ENCODE measurements at places on chromosomes 16 and 17.

DNA sequence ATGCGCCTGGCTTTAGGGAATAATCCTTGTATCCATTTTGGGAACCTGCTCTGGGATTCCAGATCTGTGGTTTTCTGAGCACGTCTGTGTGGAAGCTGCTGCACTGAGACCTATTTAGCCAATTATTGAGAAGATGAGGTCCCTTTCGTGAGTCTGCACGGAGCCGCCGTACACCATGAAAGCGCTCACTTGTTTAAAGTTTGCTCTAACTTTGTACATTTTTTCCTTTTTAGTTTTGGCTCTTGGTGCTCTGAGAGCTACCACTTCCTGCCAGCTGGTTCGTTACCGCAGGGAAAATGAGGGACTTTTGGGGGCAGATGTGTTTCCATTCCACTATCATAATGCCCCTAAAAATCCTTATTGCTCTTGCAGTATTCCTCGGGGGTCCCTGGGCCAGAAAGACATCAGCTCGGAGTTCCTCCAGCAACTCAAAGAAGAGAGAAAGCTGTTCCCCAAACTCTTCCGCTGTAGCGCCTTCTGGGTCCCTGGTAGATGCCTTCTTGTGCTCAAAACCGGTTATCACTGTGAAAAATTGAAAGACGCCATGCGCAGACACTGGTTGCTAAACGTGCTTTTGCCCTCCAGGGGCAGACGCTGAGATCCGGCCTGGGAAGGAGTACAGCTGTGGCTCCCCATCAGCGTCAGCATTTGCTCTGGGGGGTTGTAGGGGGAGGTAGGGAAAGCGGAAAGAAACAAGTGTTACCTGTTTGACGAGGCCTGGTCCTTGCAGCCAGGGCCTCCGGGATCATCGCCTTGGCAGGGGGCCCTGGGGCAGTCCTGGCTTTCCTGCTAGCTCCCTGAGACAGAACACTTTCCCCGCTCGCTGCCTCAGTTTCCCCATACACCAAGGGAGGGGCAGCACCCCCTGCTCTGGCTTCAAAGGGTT is 238.1 kb downstream of the MRTFB start:
- DNase-seq, result no peak

DNA sequence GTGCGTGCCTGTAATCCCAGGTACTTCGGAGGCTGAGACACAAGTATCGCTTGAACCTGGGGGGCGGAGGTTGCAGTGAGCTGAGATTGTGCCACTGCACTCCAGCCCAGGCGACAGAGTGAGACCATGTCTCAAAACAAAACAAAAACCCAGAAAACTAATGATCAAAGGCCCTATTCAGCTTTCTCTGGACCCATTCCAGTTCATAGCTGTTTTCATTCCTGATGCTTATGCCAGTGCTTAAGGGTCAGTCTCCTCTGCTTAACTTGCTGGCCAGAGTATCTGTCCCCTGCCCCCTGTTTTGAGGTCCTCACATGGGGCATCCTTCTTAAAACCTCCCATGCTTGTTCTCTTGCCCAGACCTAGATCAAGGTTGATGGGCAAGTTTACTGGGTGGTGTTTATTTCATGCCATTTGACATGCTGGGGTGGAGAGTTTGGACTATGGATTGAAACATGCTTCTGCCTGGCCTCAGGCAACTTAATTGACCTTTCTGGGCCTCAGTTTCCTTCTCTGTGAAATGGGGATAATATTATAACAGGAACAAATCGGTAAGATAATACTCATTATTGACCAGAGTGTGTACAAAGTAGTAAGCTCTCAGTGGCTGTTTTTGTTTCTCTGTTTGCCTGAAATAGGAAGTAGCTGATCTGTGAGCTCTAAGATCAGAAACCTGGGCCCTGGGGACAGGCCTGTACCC is 369.8 kb downstream of the CPPED1 start:
- DNase-seq, result no peak

GRCh38 chr16:19555938-19556771 is 652 bp downstream of the VPS35L start:
- no peak for DNase-seq

DNA sequence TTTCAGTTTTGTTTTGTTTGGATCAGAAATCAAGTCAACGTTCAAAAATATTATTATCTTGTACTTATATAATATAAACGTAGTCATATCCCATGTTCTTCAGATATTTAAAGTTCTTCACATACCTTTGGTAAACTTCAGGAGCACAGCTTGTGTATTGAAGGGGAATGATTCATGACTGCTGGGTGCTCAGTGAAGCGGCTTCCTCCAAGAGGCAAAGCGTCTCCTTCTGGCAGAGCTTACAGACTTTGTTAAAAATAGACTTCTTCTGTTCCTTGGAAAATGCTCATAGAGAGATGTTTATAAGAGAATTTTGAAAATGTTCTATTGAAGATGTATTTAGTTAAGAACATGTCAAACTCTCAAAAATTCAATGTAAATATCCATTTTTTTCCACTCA is 155.6 kb upstream of the CNTNAP4 start:
- DNase-seq, result no peak

DNA sequence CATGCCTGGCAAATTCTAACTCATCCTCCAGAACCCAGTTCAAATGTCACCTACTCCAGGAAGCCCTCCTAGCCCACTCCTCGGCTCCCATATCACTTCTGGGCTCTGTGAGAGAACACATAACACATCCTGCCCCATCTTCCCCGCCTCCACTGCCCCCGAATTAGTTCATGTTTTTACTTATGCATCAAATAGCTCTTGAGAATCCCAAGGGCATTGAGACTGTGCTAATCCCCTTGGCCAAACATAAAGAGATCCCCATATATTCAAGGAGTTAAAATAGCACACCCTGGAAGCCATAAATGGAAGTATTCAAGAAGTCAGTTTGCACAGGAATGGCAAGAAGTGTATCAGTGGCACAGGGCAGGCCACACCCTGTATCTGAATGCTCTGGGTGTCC is 2.0 kb upstream of the CREBBP start:
- no peak for DNase-seq

DNA sequence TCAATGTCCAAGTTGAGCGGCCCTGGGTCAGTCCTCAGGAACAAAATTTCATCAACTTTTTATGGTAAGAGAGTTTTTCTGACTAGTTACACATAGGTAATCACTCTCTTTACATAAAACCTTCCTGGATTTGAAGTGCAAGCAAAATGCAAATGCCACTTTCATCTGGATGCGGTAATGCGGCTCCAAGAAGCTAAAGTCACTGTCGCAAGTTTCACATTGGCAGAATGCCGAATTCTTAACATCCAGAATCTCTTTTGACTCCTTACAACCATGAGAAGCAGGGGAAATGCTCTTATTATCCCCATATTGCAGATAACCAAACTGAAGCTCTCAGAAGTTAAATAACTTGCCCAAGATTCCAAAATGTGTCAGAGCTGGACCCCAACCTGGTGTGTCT is 30.0 kb downstream of the MRPS23 start:
- no peak for DNase-seq

GRCh38 chr17:82804442-82805191 is 35.2 kb downstream of the ZNF750 start:
- DNase-seq, result no peak

DNA sequence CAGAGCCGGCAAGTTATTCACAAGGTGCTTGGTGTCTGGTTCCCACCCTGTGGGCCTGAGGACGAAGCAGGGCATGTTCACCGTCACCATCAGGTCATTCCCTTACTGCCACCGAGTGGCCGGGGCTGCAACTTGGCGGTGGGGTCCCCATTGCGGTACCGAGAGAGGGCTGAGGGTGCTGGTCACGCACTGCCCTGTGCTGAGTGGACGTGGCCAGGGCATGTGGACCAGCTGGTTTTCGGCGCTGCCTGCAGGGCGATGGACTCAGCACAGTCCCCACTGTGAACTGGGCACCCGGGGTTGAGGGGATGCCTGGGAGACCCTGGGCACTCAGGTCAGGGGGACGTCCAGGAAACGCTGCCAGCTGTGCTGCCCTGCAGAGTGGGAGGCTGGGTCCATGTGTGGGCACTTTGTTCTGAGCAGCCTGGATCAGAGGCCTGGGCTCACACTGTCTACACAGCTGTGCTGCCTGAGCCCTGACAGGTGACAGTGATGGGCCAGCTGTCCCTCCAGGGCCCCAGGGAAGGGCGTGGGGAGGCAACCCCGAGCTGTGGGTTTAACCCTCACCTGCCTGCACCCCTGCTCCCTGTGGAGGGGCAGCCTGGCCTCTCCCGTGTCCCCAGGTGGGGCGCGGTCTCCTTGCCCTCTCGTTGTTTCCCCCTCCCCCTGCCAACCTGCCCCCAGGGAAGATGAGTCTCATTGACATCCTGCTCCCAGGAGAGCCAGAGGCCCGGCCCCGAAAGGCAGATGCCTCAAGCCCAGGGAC is 39.3 kb upstream of the GNG13 start:
- DNase-seq, result no peak

DNA sequence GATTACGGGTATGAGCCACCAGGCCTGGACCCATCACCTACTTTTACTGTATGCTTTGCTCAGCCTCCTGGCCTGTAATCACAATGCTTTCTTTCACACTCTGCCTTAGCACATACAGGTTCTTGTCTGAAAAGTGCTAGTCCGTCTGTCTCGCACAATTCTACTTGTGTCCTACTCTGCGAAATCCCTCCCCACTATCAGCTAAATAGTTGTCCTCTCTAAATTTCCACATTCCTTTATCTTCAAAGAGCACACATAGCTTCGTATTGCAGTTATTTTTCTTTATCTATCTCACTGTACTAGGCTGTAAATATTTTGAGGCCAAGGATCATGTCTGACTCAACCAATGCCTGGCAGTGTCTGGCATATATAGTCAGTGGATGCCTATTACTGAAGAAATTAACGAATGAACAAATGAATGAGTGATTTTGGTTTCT is 38.5 kb upstream of the ETV4 start:
- no peak for DNase-seq

DNA sequence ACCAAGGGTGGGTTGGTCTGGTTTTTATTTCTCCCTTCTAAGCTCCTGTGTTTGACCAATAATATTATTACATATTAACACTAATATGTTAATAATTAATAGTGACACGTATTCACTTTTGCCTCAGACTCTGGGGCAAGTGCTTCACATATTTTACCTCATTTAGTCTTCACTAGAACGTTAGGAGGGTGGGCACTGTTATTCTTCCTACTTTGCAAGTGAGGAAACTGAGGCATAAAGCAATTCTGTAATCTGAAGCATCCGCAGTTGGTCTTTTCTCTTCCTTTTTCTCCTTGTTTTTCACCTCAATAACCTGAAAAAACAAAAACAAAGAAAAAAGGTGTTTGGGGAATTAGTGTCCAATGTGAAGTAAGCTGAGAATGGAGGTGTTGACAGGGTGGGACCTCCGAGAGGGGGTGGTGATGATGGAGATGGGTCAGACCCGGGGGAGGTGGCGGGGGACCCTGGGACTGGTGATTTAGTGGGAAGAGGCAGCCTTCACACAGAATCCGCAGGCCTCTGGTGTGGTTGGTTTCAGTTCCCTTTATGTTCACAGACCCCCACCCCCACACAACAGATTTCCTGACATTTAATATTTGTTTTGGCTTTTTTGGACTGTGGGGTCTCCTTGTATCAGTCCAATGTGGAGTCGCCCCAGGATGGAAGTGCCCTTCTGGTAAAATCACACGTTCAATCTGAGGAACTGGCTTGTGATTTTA is 3.7 kb downstream of the CDH1 start:
- DNase-seq, result no peak

DNA sequence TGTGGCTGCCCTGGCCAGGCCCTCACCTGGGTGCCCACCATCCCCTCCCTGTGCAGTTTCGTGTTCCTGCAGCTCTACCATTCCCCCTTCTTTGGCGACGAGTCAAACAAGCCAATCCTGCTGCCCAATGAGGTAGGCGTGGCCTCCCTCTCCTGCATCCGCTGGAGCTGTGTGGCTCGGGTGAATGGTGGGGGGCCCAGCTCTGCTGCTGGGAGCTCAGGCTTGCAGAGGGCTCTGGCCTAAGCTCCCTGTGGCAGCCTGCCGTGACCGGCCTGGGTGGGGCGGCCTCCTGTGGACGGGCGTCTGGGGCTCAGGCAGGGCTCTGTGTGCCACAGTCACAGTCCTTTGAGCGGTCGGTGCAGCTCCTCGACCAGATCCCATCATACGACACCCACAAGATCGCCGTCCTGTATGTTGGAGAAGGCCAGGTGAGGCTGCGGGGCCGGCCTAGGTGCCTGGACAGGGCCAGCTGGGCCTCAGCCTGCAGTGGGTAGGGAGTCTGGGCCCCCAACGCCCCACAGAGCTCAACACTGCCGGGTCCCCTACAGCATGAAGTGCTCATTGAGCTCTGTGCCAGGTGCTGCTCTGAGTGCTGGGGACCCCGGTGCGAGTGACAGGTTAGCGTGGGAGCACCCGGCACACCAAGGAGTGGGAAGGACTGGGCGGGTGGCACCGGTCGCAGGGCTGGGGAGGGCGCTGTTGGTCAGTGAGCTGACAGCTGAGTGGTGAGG is 37.3 kb downstream of the TSC2 start:
- DNase-seq, result no peak

DNA sequence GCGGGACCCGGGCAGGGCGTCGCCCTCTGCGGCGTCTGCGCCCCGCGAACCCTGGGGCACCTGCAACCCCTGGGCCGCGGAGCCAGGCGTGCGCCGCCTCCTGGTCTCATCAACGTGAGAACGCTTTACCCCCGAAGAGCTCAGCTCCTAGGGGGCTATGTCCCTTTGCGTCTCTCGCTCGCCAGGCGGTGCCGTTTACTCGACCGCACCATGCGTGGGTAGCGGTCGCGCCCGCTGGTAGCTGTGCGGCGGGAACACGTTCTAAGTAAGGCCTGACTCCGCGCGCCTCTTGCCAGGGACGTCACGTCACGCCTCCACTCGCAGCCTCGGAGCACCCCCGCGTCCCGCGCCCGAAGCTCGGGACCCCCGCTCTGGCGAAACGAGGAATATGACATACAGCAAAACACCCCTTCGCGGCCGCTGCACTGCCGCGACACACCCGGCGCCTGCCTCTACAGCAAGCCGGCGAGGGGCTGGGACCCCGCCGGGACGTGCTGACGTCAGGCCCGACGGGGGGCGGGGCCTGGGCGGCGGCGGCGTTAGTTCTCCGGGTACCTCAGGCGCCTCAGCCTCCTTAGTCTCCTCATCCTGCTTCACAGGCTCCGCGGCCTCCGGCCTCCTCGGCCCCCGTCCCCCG is at the start of gene RAB11FIP3:
Gene RAB11FIP3, plus strand, starts transcription at position 568 of the 637 bp plus-strand sequence. CDS start 358 bp downstream, outside the sequence.
- peak; percentile 68 for DNase-seq

DNA sequence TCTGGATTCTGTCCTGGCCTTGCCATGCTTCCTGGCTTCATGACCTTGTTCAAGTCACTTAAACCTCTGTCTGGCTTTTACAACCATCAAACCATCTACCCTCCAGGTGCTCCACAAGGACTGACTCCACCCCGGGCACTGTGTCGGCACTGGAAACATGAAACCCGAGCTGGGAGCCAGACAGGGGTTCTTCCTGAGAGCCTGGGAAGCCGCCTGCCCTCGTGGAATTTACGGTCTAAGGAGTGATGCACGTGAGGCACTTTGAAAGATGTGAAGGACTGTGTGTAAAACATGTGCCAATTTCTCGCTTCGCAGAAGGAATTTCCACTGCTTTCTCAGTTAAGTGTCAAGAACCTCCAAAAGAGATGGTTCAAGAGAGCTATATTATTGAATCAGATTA is 11.6 kb downstream of the CDK5R1 start:
- no peak for DNase-seq

DNA sequence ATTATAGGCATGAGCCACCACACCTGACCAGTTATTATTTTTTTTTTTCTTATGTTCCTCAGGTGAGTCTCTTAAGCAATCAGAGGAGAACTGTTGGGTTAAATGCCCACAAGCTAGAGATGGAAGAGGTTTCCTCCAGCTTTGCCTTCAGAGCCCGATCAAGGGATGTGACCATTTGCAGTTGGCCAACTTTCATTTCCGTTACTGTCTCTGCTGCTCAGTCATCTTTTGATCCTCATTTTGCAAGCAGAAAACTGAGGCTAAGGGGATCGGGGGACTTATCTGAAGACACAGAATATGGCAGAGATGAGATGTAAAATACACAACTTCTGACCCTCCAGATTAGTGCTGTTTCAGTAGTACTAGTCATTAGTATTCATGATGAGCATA is 188.8 kb downstream of the RAB11FIP4 start:
- DNase-seq, result no peak

Measured in stimulated activated CD8-positive, alpha-beta memory T cell treated with anti-CD3 and anti-CD28 coated beads, Interleukin-2, amount 100 ng/mL, for 1 hour (primary cell).